Brain pericyte (primary cell): ENCODE measurements at places on chromosomes 16 and 17.

GRCh38 chr16:68197250-68197649 lies 38.7 kb downstream of the ESRP2 start:
- no peak for DNase-seq

- no peak for DNase-seq
Measured at GRCh38 chr16:79283578-79283977, 317.0 kb downstream of the MAF start.

DNA sequence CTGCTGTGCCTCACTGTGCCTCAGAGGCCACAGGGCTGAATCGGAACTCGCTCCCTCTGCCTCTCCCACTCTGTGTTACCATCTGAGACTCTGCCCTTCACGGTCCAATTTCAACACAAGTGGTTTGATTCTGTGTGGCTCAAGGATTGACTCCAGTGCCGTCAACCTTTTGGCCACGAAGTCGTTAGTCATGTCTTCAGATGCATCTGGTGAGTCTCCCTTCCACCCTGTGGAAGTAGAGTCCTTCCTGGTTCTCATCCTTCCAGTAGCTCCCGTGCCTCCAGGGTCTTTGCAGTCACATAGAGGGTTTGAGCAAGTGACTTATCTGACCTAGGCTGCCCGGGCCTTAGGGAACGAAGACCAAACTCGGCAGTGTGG lies 51.2 kb downstream of the PGS1 start:
- no peak for DNase-seq

- no peak for DNase-seq
Measured at GRCh38 chr17:78378225-78379130, at the start of gene PGS1. Gene PGS1, plus strand, starts transcription at chr17:78378649. Its CDS starts 17 bp downstream, at chr17:78378666.

DNA sequence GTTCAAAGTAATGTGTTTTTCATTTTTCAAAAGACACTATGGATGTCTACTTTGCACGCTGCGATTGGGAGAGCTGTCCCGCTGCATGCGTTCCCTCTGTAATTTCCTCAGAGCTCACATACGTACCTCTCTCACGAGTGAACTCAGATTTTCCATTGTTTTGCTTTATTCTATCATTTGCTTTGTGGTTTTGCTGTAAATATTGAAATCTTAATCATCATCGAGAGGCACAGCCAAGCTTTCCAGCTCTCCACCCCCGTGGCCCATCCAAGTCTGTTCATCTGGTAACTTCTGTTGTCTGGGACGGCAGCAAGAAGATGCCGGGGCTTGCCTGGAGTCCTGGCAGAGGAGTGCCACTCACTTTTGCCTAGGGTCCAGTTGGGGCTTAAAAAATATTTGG lies 21.1 kb downstream of the TMC6 start:
- DNase-seq: no peak

GRCh38 chr17:69702078-69702477 lies 287.6 kb downstream of the MAP2K6 start:
- DNase-seq: no peak

GRCh38 chr17:47945529-47946508 lies 4.4 kb downstream of the PNPO start:
- DNase-seq: no peak

DNA sequence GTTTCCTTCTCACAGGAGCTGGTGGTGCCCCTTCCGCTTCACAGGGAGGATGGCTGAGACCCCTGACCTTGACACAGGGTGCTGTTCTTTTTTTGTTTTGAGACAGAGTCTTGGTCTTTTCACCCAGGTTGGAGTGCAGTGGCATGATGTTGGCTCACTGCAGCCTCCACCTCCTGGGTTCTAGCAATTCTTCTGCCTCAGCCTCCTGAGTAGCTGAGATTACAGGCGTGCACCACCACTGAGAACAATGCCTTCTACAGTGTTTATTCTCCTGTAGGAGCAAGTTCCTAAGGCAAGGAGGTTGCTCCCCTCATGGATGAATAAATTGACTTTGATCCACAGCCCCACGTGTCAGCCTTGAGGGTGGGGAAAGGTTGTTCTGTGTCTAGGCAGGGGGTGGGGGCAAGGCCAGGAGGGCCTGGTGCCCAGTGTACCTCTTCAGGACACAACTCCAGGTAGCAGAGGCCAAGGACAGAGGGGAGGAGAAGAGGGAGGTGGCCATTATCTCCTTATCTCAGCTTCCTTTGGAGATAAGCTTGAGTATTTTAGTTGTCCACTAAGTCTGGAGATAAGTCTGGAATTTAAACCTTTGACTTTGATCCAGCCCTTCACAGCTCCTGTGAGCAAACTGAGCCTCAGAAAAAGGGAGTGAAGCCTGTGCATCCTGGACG lies 159.4 kb downstream of the SEC14L1 start:
- no peak for DNase-seq

DNA sequence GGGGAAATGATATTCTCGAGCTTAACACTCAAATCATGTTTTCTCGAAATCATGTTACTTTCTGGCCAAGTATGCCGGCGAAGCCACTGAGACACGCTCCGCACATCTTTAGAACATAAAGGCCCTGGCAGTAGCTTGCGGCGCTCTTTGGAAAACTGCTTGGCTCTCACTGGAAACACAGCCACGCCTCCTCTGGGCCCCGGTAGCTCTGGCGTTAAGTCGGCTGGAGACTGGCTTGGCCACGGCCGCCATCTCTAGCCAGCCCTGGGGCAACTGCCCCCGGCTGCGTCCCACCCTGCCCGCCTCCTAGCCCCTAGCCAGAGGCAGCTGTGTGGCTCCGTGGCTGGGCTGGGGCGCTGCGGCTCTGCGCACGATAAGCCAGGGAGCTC lies 9.2 kb upstream of the BAIAP2 start:
- DNase-seq: no peak

- DNase-seq: no peak
Measured at GRCh38 chr16:89320782-89321501, 103.4 kb downstream of the ZNF778 start.

DNA sequence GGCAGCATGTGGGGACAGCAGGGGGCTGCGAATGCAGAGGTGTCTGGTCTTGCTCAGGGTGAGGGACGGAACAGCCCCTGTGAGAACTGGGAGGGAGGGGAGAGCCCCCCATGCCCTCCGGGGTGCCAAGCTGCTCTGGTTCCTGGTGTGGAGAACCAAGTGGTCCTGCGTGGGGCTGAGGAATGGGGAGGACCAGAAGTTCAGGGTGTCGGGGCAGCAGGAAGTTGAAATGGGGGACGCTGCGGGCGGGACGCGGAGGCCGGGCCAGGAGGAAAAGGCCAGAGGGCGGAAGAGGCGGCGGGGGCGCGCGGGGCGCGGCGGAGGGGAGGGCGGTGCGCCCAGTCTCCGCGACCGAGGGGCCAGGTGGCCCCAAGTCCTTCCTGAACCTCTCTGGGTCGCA lies 3.6 kb downstream of the ALDH3A1 start:
- DNase-seq: no peak

GRCh38 chr17:31528291-31528874 lies 136.9 kb downstream of the RAB11FIP4 start:
- DNase-seq: no peak

DNA sequence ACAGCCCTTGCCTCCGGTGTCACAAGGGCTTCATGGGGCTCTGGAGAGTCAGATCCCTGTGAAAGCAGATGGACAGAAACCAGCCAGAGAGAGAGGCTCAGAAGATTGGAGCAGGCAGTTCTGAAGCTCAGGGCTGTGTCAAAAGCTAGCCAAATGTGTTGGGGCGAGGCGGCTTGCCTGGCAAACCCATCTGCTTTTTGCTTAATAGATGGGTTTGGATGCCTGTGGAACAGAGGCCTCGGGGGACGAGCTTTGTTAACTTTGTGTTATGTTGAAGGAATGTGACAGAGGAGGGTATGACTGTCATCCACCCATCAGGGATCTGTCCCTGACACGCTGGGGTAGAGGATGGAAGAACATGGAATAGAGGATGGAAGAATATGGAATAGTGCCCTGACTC lies 21.0 kb upstream of the SLC12A3 start:
- DNase-seq: no peak

DNA sequence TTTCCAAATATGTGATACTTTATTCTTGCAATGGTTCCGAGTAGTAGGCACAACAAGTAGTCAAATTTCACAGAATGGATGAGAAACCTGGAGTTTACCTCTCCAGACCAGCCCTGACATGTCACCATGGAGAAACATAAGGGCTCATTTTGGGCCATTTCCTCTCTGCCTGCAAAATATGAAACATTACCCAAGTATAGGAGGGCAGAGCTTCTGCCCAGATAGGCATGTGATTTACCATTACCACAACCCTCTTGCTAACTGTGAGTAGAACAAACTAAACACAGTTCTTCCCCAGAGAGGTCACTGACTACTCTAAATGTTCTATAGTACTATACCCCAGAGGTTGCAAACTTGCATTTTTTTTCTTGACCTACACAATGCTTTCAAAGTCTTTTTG lies 15.7 kb upstream of the KPNB1 start:
- DNase-seq: no peak

DNA sequence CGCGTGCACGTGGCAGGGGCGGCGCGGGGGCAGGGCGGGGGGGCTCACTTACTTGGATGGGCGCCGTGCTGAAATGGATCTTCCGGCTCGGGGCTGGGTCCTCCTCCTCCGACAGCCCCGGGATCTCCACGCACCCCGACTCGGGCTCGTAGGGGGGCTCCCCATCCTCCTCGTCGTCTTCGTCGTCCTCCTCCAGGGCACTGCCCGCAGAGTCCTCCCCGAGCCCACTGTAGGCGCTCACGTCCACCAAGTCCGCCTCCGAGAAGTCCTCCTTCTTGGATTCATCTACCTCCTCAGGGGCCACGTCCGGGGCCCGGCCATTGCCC lies 1.4 kb downstream of the PPP1R9B start:
- no peak for DNase-seq
